MM.1S (cell line): ENCODE measurements at places on chromosomes 2 and 18.

DNA sequence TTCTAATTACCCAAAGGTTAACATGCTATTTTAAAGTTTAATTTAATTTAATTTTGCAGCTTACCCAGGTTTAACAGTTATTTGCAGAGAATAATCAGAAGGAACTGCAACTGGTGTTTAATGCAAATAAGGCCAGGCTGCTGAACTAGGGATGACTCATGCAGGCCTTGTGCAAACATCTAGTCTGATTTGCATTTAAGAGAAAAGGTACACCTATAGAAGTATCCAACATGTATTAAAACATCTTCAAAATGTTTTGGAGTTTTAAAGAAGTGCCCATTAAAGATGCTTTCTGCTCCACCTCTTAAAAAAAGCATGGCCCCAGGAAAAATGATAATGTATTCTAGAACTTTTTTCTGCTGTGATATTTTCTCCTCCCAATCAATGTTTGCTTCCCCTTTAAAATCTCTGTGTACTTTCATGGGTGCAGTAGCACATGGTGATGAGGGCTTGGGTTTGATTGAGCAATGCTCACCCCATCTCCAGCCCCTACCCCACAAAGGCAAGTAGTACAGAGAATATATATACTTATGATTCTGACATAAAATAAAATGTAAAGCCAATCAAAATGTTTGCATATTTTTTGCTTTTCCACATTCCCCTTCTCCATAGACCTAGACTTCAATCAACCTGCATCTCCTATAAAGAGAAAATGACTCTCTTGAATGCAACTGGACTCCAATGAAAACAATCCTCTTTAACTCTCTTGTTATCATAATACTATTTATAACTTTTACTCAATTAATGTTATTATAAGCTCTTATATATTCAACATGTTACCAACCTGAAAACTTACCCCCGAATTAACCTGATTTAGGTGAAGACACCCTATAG, 54.1 kb downstream of the ATP8B1 start:
- DNase-seq, result peak; percentile 19

DNA sequence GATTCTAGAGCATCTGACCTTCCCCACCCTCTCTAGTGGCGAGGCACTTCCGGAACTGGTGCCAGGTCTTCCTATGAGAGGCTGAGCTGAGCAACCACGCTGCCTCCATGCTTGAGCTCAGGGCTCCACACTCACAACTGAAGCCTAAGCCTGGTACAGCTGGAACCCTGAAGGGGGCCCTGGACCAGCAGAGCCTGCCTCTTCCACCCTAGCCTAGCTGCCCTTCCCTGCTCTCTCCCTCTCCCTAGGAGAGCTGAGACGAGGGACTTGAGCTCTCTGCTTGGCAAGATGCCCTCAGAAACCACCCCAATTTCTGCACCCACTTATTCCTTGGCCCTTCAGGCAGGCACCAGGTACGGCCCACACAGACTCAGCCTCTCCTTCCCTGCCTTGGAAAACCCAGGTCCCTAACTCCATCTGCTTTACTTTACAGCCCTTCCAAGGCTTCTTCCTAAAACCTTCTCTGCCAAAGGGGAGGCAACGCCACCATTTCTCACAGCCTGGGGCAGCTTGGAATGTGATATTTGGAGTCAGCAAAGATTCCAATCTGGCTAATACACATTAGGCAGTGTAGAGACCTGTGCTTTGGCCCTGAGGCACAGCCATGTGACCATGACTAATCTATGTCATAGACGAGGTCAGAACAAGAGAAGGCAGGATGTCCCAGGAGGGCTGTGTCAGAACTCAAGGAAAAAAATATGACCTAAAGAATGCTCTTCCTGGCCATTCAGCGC, 18.8 kb downstream of the COX7A2L start:
- no peak for DNase-seq

DNA sequence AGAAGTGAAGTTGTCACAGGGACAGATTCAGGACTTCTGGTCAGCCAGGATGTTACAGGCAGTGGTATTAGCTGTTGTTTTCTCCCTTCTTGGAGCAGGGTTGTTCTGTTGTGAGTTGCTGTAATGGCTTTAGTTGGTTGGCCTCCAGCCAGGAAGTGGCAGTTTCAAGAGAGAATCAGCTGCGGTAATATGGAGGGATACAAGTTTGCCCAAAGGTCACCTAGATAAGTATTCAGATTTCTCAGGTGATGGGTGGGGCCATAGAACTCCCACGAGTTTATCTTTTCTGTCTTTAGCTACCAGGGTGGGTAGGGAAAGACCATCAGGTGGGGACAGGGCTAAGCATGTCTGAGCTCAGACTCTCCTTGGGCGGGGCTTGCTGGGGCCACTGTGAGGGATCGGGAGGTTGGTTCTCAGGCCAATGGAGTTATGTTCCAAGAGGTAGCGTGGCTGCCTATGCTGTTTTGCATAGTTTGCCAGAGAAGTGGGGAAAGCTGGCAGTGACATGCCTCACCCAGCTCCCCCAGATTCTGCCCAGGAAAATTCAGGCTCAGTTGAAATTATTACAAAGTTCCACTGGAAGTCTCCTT, 640.4 kb upstream of the CHAC2 start:
- DNase-seq, result no peak

- DNase-seq, result no peak
Measured at GRCh38 chr2:192127434-192127833, 67.3 kb downstream of the TMEFF2 start.

DNA sequence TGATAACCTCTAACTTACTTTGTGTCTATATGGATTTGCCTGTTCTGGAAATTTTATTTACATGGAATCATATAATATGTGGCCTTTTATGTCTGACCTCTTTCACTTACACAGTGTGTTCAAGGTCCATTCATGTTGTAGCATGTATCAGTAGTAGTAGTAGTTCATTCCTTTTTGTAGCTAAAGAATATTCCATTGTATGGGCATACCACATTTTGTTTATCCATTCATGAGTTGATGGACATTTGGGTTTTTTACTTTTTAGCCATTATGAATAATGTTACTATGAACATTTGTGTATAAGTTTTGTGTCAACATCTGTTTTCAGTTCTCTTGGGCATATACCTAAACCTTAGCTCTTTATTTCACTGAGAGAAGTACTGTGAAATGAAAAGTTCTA, 11.5 kb downstream of the BBS5 start:
- no peak for DNase-seq

DNA sequence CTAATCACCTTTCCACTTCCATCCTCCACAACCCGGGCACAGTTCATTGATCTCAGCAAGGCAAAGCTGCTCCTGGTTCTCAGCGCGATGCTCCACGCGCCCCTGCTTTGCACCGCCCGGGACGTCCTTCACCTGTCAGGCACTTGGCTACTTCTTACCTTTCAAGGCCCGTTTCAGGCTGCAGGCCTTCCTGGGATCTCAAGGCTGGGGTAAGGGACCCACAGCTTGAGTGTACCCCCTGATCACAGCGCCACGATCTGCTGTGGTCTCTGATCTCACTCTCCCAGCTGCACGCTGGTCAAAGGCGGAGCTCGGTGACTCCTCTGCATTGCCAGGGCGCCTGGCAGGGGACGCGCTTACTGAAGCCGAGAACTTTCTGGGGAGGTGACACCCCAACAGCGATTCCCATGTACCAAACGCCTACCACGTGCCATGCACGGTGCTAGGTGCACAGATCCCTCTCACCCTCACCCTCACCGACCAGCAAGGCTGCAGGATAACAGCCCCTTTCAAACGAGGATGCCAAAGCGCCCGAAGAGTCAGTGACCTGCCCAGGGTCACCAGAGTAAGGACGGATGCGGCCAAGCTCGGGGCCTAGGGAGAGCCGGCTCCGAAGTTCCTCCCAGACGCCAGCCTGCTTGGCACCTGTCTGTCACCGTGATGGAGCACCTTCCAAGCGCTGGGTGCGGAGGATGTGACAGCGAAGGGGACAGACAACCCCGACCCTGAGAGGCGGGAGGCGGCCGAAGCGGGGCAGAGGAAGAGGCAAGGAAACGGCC, 818 bp downstream of the ITGB1BP1 start:
- DNase-seq, result peak; percentile 38

GRCh38 chr2:159562248-159562647, 54.1 kb downstream of the BAZ2B start:
- DNase-seq, result no peak

DNA sequence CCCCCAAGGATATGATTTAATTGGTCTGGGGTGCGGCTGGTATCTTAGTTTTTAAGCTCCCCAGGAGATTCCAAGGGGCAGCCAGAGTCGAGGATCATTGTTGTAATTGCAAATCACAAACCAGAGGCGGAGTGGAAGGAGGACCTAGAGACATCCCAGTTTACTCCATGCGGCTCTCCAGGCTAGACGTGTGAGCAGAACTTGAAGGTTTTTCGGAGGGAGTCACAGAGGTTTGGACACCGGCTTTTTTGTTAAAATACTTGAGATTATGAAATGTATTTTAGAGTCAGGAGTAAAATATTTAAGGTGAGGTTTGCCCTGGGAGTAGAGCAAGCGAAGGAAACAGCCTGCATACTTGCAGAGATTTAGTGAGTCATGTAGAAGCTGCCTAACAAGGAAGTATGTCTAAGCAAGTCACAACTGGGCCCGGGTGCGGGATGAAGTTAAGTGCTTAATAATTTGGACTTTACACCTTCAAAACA, 39.5 kb downstream of the TGOLN2 start:
- no peak for DNase-seq

DNA sequence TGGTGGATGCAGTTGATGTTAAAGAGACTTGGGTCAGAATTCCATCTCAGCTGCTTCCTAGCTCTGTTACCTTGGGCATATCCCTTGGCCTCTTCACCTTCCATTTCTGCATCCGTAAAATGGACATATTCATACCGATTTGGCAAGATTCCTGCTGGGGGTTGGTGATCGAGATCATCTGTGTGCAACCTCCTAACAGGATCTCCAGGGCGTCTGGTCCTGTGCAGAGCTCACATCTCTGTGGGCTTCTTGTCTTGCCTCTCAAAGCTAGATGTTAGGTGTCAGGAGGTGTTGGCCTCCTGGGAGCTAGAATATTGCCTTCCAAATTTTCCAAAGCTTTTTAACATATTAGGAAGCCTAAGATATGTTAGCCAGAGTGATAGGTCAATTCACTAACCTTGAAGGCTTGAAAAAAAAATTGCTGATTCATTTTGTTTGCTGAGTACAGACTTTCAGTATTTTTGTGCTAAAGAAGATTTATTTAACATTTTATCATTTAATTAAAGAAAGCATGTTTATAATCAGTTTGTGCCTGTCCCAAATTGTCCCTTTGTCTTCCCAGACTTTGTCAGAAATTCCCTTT, 69.7 kb upstream of the ZNF516 start:
- DNase-seq, result no peak

GRCh38 chr2:165810418-165810817, 16.4 kb upstream of the GALNT3 start:
- no peak for DNase-seq

- no peak for DNase-seq
Measured at GRCh38 chr2:138831691-138832090, 51.5 kb upstream of the NXPH2 start.
